ENCODE measurements at places on chromosomes 16 and 17.

- DNase-seq, result no peak
Observed at GRCh38 chr17:76586741-76587487, 1.3 kb upstream of the ST6GALNAC2 start.

GRCh38 chr17:41617698-41618097, 5.1 kb upstream of the KRT16 start:
- no peak for DNase-seq

GRCh38 chr16:79601092-79601930, 774 bp upstream of the MAF start:
- peak; percentile 19 for DNase-seq

- no peak for DNase-seq
Observed at GRCh38 chr17:38418693-38419507, 9.4 kb upstream of the ARHGAP23 start.

GRCh38 chr17:50035421-50035879, 20.5 kb upstream of the ITGA3 start:
- no peak for DNase-seq

DNA sequence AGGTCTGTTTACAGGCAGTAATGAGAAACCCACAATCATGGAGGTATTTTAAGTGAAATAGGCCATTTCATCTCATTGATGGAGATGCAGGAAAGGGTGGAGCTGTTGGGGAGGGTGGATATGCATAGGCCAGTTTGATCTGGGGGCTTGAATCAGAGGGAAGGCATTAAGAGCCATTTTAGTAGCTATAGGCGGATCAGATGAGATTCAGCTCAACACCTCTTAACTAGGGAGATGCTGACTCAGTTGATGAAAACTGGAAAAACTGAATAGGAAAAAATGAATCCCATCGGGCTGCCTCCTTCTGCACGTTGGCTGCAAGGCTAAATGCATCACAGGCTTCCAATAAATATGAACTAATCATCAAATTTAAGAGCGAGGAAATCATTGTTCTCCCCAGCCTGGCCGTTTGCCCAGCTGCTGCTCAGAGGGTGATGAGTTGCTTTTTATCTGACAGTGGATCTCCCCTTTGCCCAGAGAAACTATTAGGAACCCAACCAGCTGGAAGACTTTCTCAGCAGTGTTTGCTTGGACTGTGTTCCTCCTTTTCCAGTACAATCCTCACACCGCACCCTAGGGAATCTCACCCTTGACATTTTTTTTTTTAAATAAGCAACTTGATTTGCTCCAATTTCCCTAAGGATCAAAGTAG, 149.6 kb downstream of the SOX9 start:
- no peak for DNase-seq

DNA sequence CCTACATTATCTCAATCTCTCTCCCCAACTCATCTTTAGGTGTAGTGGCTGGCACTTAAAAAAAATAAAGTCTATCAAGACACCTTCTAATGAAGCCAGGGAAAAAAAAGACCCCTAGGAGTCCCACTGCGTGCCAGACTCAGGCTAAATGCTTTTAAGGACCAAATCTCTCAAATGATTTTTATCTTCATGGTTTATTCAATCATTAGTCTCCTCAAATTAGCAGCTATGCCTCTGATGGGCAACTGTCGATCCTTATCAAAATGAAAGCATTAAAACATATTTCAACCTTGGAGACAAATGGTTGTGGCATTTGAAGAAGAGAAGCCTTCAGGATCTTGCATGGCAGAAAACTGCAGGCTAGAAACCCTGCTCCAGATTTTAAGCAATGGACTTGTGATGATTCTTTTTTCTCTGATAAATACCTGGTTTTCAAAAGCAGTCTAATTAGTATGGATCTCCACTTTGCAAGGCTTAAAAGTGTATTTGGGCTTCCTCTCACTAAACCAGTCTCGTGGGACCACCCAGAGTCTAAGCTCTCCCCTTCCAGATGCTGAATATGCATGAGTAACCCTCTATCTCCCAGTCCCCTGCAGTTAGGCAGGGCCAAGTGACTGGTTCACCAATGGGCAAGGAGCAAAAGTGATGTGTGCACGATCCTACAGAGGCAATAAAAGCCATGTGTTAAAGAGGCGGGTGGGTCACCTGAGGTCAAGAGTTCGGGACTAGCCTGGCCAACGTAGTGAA, 14.9 kb downstream of the ITPRIPL2 start:
- no peak for DNase-seq

- DNase-seq, result no peak
Observed at GRCh38 chr17:80942423-80943345, 49.0 kb upstream of the CHMP6 start.

DNA sequence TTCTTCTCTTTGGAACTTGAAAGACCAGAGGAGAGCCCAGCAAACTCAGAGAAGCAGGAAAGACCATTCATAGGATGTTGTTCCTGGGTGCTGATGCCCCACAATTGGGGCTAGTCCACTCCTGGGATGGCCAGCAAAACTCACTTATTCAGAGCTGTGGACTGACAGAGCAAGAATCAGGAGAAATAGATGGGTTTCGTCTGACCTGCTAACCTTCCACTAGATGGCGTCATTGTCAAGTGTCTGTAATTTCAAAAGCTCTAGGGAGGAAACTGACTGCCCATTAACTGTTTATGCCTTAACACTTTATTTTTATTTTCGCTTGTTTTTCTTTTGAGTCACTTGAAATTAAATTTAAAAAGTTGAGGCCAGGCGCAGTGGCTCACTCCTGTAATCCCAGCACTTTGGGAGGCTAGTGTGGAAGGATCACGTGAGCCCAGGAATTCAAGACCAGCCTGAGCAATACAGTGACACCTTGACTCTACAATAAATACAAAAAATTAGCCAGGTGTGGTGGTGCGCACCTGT, 28.7 kb upstream of the MILR1 start:
- no peak for DNase-seq

GRCh38 chr16:30838876-30839471, 52.0 kb upstream of the ZNF629 start:
- DNase-seq, result no peak

- DNase-seq, result no peak
Observed at GRCh38 chr16:3651461-3652372, 2.8 kb upstream of the DNASE1 start.

- no peak for DNase-seq
Observed at GRCh38 chr16:89154390-89155183, 17.0 kb upstream of the CDH15 start.

- DNase-seq, result peak; percentile 75
Observed at GRCh38 chr17:65100316-65101140, 36.6 kb upstream of the RGS9 start.

DNA sequence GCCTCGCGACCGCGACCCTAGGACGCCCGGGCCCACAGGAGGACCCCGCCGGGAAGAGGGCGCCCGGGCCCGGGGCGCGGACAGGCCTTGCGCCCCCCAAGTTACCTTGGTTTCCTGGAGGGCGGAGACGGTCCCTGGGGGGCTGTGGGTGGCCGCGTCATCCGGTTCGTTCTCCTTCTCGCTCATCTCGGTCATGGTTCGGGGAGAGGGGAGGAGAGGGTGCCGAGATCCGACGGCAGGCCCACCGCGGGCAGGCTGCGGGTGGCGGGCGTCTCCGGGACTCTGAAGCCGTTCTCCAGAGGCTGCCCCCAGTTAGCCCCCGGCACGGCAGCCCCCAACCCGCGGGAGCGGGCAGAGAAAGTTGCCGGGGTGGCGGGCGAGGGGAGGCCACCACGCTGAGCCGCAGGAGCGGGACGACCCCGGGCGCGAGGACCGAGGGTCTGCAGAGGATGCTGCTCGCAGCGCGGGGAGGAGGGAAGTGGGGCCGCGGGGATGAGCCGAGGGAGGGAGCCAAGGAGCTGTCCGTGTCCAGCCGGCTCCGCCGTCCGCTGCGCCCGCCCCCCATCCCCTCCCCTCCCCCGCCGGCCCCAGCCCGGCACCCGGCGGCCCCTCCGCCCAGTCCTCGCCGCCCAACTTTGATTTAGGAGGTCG, at the start of gene STAC2:
Gene STAC2, minus strand, starts transcription at position 638 of the 651 bp plus-strand sequence. Its CDS starts 443 bp downstream, at position 195.
- DNase-seq, result no peak

Data from stimulated activated CD4-positive, alpha-beta T cell treated with anti-CD3 and anti-CD28 coated beads, Interleukin-12 subunit alpha, Interleukin-12 subunit beta, amount 100 ng/mL, for 4 hours (primary cell).